Activated naive CD4-positive, alpha-beta T cell treated with Interleukin-2 at 50 U/mL for 16 hours (primary cell): ENCODE measurements at places on chromosomes 11 and 22.

DNA sequence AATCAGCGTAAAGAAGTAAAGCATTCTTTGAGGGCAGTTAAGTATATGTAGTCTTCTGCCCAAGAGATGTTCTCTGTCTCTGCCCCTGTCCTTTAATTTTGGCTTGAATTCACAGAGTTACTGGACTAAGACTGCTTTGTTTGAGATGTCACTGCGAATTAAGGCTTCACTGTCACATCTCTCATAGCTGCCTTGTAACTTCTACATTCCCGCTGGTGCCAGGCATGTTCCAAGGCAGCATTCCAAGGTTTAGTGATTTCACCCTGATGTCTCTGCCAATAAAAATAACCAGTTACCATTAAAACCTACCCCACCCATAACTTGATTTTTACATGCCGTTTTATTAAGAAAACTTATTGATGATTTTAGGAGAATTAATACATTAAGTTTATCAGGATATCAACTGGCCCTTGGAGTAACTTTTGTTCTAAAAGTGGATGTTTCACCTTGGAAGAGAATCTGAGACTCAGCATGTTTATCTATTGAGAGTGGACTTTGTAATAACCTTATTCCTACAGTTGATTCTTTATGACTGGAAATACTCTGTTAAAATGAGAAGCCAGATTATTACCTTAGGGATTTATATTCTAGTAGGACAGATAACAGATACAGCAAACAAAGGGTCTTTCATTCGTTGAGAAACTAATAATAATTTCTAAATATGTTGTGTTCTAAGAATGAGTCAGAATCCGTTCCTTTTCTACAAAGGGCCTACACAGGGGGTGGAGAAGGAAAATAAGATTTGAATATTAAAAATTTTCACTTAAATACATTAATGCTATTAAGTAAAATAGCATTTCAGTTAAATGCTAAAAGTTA lies 110.2 kb downstream of the UVRAG start:
- no peak for DNase-seq

- no peak for DNase-seq
Measured at GRCh38 chr11:22192642-22193347, at the start of gene ANO5. TSS of gene ANO5 (plus strand) at chr11:22193085. CDS start at chr11:22193493, 408 bp downstream.

DNA sequence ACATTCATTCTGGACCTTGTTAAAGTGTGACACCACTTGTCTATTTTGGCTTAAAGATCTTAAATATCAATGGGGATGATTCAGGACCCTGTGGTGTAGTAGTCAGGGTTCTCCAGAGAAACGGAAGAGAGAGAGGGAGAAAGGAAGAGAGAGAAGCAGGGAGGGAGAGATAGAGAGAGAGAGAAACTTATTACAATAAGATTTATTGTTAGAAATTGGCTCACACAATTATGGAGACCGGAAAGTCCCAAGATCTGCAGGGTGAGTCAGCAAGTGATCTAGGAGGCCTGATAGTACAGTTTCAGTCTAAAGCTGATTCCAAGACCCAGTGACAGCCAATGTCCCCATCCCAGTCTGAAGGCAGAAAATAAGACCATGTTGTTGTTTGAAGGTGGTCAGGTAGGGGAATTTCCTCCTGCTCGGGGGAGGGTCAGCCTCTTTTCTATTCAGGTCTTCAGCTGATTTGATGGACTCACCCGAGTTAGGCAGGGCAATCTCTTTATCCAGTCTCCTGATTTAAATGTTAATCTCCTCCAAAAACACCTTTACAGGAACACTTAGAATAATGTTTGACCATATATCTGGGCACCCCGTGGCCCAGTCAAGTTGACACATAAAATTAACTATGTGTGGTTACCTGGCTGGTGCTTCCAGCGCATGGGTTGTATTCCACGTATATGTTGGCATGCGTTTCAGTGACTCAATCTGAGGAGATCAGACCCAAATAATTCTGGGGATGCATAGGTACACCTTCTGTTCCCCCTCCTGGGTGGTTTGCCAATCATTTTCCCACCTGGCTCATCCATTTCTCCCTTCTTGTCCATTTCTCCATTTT lies 1350.5 kb downstream of the TBC1D22A start:
- DNase-seq = no peak

DNA sequence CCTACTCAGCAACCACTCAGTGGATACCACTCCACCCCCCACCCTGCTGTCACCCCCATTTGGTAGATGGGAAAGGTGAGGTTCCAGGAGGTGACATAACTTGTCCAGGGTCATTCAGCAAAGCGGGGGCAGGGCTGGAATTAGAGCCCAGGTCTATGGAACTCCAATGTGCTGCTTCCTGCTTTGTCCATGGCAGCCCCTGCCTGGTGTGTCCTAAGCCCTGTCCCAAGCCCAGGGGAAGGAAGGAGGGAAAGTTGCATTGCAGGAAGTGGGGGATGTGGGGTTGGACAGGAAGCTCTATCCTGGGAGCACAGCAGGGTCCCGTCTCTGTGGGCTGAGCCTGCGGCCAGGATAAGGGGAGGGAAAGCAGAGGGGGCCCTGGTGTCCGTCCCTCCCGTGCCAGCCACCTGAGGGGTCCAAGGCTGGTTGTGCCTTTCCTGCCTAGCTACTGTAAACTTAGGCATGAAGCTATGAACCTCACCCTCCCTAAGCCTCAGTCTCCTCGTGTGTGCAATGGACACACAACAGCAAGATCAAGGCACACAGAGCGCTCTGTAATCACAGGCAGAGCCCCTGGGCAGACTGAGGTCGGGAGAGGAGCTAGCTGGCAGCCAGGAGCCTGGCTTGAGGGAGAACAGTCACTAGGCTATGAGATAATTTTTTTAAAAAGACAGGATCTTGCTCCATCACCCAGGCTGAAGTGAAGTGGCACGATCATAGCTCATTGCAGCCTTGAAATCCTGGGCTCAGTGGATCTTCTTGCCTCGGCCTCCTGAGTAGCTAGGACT lies 12.9 kb downstream of the GAL3ST1 start:
- no peak for DNase-seq

GRCh38 chr11:64767344-64768299 lies 7.8 kb upstream of the PYGM start:
- peak; percentile 78 for DNase-seq

- DNase-seq = no peak
Measured at GRCh38 chr11:75233754-75234172, 6.8 kb upstream of the TPBGL start.

GRCh38 chr11:120061036-120061760 lies 76.7 kb downstream of the TRIM29 start:
- DNase-seq = no peak

- no peak for DNase-seq
Measured at GRCh38 chr11:834371-835316, 1.9 kb downstream of the CD151 start.

GRCh38 chr22:18067548-18068341 lies 10.0 kb upstream of the PEX26 start:
- DNase-seq = no peak

DNA sequence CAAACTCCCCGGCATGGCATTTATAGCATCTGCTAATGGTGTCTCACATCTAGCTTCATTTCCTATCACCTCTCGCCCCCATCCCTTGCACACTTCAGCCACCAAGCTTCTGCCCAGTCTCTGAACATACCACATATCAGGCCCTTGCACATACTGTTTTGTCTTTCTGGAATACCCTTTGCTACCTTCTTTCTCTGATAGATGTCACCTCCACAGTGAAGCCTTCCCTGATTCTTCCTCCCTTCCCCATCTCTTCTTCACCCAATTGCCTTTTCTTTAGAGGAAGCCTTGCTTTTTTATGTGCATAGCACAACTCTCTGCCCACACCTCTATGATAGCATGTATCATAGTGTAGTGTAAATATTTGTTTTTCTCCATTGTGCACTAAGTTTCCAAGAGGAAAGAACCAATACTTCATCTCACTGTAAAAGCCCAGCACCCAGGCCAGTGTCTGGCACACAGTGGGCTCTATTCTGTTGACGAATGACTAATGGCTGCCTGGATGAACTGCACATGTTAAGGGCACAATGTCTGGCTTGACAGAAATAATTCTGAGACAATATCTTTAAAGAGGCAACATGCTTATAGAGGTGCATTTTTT lies 27.8 kb downstream of the P4HA3 start:
- DNase-seq = no peak

- no peak for DNase-seq
Measured at GRCh38 chr22:42932857-42933484, 75.9 kb upstream of the ARFGAP3 start.

DNA sequence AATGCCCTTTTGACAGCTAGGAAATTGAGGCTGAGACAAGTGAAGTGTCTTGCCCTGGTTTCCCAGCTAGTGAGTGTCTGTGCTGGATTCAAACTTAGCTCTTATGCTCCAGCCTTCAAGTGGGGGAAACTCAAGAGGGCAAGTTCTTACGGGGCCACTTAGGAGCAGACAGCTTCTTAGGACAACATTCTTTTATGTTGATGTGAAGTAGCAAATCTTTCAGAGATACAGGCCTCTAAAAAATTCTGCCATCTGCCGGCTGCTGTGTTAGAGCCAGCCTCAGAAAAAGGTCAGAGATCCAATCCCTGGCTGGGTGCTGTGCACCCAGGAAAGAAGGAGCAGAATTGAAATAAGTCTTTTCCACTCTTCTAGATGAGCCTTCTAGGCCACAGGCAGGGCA lies 26.6 kb downstream of the TIMP3 start:
- DNase-seq = no peak

DNA sequence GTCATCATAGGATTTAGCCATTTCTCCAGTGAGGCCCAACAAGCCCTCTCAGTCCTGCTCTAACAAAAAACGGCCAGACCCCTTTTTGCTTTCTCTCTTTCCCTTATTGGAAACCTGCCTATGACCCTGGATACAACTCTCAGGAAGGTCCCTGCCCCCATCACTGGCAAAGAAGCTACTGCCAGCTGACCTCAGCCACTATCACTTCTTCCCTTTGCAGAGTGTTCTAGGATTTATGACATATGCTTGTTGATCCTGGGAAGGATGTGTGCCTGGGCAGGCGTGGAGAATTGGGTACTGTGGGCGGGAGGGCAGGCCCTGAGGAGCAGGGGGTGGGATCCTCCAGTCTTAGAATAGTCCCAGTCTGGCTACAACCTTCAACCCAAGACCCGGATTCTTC lies 7.5 kb downstream of the PGAP2 start:
- no peak for DNase-seq

DNA sequence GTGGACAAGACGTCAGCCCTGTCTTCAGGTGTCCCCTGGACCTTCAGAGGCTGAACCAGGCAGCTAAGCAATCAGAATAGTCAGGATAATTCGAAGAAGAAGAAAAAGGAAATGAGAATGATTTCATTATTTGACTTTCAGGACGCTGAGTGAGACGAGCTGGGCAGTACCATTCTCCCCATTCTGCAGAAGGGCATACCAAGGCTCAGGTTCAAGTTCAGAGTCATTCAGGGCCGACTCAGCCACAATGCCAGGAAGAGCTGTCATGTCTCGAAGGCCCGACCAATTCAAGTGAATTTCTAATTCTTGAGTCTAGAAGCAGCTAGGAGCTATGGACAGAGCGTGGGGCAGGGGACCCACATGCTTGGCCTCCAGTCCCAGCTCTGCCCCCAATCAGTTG lies 33.8 kb upstream of the CD82 start:
- no peak for DNase-seq

- no peak for DNase-seq
Measured at GRCh38 chr11:125183641-125184040, 19.1 kb downstream of the PKNOX2 start.

GRCh38 chr11:132784441-132784840 lies 747.9 kb downstream of the OPCML start:
- no peak for DNase-seq

DNA sequence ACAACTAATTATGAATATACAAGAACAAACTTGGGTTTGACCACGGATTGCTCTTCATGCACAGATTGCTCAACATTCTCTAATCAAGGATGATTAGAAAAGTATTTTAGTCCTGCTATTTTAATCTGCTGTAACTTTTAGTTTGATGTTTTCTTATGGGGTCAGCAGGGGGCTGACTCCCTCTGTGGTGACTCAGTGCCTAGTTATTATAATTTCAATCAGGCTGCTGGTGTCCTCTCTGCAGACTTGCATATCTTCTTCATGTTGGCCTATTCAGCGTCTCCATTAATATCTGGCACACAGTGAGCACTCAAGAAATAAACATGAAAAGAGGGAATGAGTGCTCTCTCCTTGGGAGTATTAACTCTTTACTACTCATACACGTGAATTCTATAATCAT lies 223.8 kb upstream of the DDI1 start:
- DNase-seq = no peak
